LHCN-M2 (cell line): ENCODE measurements at places on chromosomes 3 and 15.

DNA sequence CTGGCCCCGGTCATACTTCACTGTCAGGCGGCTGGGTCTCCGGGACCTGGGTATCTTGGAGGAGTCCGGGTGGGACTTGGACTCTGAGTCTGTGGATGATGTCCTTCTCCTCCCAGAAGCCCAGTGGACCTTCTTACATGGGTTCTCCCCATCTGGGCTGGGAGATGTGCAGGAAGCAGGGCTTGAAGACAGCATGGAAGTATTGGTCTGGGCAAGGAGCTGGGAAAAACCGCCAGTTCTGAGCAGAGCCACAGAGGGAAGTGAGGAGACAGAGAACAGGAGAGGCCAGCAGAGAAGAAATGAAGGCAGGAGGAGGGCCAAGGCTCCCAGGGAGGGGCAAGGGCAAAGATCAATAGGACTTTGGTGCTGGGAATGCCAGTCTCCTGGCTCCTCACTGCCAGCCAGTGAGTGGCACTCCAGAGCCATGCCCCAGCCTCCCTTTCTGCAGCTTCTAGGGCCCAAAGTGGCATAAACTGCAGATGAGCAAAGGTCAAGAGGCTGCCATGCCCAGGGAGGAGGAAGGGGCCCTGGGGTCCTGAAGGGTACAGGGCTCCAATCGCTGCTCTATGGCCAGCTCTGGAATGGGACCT lies at the start of gene PPP1R14D:
TSS of gene PPP1R14D (minus strand) at position 262 of the 590 bp plus-strand sequence. CDS start at position 195, 67 bp downstream.
- DNase-seq = no peak

DNA sequence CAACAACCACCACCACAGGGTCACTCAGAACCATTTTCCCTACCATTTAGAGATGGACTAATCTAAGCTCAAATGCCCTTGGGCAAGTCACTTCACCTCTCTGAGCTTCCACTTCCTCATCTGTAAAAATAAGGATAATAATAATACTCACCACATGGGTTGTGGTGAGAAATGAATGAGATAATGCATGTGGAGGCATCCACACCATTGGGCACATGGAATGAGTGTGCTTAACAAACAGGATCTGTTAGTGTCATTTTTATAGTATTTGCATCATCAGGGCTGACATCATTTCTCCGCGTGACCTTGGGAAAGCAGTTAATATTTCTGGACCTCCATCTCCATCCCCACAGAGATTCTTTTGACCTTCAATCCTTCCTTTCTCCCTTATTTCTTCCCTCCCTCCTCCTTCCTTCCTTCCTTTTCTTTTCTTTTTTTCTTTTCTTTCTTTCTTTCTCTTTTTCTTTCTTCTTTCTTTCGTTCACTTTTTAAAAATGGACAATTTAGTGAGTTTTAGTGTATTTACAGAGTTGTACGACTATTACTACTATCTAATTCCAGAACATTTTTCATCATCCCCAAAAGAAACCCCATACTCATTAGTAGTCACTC lies 7.7 kb upstream of the RFT1 start:
- peak; percentile 29 for DNase-seq

GRCh38 chr3:150635526-150635925 lies 32.4 kb downstream of the SELENOT start:
- DNase-seq = no peak

DNA sequence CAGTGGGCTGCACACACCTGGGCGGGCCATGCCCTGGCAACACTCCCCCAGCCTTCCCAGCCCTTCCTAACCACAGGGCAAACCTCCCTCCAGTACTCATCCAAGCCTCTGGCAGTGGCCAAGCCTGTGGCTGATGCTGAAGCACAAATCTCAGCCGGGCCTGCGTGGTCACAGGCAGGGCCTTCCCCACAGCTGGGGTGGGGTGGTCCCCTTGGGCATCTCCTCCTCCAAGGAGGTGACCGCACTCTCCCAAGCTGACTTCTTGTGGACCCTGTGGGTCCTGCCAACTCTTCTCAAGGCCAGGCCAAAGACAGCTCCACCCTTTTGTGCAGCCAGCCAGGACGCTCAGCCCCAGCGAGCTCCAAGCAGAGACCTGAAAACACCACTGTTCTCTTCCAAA lies 21.4 kb downstream of the GRAMD2A start:
- no peak for DNase-seq

DNA sequence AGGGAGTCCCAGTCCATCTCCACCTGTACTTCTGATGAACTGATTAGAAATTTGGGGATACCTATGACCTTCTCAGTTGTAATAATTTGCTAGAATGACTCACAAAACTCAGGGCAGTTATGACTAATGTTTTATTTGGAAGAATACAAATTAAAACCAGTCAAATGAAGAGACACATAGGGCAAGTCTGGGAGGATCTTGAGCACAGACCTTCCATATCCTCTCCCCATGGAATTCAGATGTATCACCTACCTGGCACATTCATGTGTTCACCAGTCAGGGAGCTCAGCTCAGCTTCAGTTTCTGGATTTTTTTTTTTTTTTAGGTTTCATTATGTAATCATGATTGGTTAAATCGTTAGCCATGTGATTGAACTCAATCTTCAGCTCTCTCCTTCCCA lies 247.7 kb downstream of the VGLL3 start:
- no peak for DNase-seq

DNA sequence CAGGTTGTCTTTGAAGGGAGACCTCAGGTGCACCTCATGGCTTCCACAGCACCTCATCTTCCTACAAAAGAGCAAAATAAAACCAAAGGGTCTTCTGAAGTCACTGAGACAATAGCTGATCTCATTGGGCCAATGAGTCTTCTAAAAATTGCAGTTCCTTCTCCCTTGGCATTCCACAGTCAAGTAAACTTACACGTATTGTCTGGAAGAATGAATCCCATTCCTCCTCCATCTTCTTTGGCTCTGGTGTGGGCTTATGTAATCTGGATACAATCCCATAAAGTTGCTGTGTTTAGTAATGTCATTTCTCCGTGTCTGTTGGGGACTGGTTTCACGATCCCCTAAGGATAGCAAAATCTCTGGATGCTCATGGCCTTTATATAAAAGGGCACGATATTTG lies 85.5 kb upstream of the CGNL1 start:
- no peak for DNase-seq

GRCh38 chr3:187777331-187777941 lies 32.2 kb upstream of the BCL6 start:
- peak; percentile 53 for DNase-seq

- DNase-seq = peak; percentile 90
Observed at GRCh38 chr15:39624806-39625205, 43.9 kb downstream of the THBS1 start.

DNA sequence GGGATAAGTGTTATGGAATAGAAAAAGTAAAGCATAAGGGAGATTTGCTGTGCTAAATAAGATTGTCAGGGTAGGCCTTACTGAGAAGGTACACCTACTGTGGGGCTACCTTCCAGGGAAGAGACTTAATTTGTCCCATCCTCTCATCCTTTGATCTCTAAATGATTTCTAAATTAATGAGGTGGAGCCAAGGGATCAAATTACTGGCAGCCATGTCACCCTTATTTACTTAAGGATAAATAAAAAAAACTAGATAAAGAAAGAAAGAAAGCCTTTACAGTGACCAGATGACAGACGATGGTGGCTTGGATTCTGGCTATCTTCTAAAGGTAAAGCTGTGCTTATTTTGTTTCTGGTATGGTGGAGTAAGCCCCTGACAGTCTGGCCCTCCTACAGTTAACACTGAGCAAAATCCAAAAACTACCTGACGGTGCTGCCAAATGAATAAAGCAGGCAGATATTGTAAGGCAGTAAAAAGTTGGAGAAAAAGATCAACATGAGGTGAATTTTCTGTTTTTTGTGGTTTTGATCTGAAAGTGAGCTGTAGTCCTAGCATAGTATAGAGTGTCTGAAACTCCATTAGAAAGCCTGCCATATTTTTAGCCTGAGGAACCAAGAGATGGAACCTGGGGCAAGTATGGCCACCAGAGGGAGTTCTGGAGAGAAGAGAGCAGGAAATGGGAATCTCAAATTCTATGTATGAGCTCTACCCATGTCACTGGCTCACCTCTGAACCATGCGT lies 285.1 kb upstream of the MANF start:
- DNase-seq = peak; percentile 45

GRCh38 chr3:136075811-136076210 lies 110.3 kb downstream of the PPP2R3A start:
- DNase-seq = peak; percentile 50

DNA sequence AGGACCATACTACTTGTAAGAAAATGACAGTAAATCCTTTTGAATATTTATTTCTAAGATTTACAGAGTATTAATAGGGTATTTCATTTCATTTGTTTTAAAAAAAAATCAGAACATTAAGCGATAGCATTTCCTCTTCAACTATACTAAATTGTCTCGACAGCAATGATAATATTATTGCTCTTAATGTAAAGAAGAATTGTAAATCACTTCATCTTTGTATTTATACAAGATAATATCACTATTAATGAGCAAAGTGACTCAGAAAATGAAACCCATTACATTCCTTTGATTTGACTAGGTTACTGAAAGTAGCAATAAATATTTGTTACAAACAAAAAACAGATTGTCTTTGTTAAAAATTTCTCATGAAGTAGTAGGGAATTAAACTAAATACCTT lies 131.1 kb upstream of the CNTN4 start:
- DNase-seq = no peak

DNA sequence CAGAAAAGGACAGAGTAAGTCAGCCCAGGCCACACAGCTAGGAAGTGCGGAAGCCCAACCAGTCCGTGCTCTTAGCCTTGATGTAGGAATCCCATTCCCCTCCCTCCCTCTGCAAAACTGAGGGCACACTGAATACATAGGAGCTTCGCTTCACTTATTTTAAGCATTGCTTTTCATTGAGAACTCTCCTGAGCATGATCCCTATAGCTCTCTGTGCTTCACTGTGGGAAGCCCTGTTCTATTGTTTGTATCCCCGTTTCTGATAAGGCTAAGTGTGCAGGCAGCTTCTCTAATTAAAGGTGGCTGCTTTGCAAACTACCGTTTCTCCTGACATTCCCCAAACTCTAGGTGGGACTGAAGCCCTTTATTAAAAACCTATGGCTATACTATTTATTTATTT lies 29.9 kb downstream of the IL5RA start:
- DNase-seq = no peak

DNA sequence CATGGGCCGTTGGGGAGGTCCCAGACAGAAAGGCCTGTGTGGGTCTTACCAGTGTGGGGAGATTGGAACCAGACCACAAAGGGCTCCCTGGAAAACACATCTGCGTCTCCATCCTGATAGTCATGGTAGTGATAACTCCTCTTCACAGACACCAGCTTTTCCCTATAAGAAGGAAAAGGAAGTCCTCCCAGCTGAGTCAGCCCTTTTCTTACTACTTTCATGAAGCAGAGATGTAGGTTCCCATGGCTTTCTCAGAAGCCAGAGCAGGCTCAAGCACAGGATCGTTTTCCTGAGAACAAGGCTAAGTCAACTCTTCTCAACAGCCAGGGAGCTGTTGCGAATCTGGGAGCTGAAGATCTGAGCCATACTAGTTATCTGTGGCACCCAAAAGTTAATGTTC lies 6.1 kb downstream of the DNASE1L3 start:
- DNase-seq = no peak

GRCh38 chr3:190175490-190175889 lies 54.8 kb upstream of the P3H2 start:
- no peak for DNase-seq

GRCh38 chr3:11565932-11566331 lies 77.8 kb downstream of the VGLL4 start:
- DNase-seq = no peak
